ENCODE measurements at places on chromosomes 6 and 20.
A peak's percentile ranks its signal among the peaks of the same experiment; 100 is the strongest.

DNA sequence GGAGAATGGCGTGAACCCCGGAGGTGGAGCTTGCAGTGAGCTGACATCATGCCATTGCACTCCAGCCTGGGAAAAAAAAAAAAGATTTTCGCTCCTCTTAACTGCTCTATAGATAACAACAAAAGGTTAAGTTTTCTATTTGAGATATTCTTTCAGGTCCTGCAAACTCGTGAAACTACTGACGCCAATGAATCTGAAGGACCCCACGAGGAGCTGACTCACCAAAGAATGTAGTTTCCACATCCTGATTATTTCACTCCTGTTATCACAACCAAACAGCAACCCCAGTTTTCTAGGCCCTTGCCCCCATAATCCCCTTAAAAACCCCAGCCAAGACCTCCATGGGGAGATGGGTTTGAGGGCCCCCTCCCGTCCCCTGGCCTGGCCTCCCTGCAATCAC, 58.7 kb downstream of the OTOR start:
- no peak for DNase-seq

- DNase-seq: no peak
Measured at GRCh38 chr20:44576297-44576696, 6.1 kb upstream of the PKIG start.

GRCh38 chr6:81977486-81977885, 225.0 kb upstream of the TENT5A start:
- no peak for DNase-seq

GRCh38 chr6:149108038-149108748, 209.3 kb upstream of the TAB2 start:
- DNase-seq: no peak

- peak; percentile 72 for DNase-seq
Measured at GRCh38 chr6:149082320-149082719, 235.2 kb upstream of the TAB2 start.

DNA sequence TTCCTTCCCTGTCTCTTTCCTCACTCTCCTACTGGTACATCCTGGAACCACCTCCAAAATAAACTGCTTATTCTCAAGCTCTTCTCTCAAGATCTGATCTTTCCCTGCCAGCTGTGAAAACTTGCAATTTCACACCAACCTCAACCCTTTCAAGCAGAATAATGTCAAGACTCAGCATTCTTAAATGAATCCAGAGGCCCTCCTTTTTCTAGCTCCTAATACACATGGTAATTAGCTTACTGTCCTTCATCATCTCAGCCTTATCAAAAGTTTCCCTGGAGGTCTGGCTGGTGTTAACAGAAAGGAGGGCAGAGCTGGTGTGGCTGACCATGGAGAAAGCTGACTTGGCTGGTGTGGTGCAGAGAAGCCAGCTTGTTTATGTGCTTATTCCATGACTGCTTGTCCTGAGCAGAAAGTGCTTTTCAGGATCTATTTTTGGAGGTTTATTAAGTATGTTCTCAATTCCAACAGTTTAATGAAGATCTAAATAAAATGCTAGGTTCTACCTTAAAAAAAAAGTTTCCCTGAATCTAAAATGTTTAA, 50.5 kb downstream of the CFAP61 start:
- no peak for DNase-seq

DNA sequence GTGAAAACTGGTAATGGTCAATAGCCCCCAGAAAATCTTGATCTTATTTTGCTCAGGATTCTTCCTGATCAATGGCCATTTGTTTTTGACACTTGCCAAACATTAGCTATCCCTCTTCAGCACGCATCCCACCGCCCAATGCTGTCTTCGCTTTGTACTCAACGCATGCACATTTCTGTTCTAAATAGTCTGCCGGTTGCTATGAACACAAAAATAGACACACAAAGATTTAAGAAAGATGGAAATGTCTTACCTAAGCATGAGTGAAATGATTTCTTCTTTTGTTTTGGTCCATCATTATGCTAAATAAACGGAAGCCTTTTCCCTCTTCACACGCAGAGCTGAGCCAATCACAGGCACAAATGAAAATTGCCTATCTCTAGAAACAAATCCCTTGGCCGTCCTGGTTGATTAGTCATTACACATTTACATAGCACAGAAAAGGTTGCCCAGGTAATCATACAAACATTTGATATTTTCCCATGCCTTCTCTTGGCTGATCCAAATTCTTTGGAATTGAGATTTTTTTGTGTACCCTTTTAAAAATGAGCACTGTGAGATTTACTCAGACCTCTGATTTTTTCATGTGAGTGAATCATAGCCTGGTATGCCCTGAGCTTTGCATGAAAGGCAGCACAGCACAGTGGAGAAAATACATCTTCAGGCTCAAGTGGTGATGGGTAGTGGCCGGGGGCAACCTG, 70.5 kb upstream of the FAM184A start:
- no peak for DNase-seq

GRCh38 chr6:33124525-33124901, 48.7 kb downstream of the HLA-DPB1 start:
- DNase-seq: no peak

- DNase-seq: peak; percentile 49
Measured at GRCh38 chr6:24583463-24584381, 62.3 kb downstream of the KIAA0319 start.

- DNase-seq: no peak
Measured at GRCh38 chr6:93927731-93928130, 508.4 kb upstream of the EPHA7 start.

- DNase-seq: no peak
Measured at GRCh38 chr20:37364927-37365272, 19.0 kb downstream of the SRC start.

DNA sequence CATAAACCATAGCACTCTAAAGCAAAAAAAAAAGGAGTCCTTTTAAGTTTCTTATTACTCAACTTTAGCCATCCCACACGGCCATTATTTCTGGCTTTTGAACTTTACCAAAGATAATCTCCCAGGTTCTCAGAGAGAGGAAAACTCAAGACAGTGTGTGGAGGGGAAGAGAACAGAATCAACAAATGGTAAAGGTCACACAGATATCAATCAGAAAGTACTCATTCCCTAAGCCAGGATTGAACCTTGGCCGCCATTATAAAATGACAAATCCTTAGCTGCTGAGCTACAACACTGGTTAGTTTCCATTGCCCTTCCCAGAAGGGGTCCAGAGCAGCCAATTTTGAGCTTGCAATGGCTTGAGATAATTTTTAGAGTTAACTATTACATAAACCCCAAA, 10.1 kb upstream of the TRIM38 start:
- DNase-seq: no peak

GRCh38 chr6:104381907-104382306, 477.8 kb downstream of the HACE1 start:
- no peak for DNase-seq

DNA sequence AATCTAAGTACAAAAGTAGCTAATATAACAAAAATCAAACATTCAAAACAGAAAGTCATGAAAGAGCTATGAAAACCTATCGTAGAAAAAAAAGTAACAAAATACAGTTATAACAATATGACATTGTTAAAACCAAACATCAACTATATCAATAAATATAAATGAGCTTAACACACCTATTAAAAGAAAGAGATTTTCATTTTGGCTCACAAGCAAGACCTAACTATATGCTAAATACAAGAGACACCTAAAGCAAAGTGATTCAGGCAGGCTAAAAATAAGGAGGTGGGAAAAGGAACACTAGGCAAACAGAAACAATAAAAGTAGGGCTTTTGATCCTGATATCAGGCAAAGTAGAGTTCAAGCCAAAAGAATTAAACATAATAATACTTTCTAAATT, 13.5 kb downstream of the ZNF322 start:
- DNase-seq: no peak

DNA sequence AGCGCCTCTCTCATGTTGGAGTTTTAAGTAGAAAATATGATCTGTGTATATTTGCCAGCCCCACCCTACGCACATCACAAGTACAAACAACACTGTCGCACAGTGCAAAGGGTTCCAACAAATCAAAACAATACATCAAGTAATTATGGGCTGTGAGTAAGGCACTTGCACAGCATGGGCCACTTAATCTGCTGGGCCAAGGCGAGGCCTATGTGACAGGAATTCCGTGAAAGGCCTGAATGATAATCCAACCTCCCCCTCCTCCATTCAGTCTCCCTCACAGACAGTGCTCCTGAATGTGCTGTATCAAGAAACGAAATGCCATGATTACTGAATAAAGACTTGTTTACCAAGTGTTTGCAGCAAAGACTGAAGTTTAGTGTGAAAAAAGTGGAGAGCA, 130.1 kb upstream of the SLC2A12 start:
- DNase-seq: no peak

DNA sequence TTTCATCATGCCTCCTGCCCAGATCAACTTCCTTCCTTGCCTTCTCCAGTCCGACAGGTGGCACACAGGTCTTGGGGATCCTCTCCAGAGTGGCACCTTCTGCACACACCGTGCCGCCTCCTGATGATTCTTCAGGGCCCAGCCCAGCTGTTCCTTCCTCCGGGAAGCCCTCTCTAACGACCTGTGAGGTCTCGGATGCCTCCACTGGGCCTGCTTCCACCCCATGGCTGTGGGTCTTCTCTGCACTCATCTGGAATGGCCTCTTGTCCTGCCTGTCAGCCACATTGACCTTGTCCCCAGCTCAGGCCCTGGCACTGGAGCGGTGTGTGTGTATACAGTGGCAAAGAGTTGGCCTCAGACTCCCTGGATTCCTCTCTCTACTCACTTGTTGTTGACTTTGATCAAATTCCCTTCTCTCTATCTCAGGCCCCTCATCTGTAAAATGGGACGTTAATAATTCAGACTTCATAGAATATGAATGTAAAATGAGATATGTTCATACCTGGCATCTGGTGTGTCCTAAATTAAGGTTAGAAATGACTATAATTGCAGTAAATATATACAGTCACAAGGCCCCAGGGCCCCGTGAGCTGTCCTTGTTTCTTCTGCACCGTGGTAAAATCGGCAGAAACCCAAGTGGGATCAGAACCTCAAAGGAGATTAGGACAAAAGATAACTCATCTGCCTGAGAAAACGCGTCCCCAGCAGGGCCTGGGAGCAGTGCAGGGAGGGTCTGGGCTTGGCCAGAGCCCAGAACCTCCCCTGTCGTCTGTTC, 1.5 kb downstream of the FAM210B start:
- DNase-seq: no peak

- DNase-seq: no peak
Measured at GRCh38 chr6:48664826-48665225, 553.8 kb upstream of the PTCHD4 start.

DNA sequence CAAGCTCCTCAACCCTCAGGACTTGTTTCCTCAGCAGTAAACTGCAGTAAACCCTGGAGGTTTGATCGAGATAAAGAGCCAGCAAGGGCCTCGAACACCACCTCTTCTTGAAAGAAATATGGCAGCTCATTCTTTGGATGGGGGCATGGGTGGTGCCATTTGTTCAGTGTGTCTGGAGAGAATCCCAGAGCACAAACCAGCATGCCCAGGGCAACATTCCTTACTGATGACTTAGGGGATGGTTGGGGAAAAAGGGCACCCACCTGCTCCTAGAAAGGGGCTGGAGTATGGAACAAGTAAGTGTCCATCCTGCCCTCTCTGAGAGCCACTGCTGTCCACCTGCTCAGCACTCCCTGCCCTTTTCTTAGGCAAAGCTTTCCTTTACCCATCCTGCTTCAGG, 31.3 kb upstream of the ZFAND3 start:
- DNase-seq: no peak

DNA sequence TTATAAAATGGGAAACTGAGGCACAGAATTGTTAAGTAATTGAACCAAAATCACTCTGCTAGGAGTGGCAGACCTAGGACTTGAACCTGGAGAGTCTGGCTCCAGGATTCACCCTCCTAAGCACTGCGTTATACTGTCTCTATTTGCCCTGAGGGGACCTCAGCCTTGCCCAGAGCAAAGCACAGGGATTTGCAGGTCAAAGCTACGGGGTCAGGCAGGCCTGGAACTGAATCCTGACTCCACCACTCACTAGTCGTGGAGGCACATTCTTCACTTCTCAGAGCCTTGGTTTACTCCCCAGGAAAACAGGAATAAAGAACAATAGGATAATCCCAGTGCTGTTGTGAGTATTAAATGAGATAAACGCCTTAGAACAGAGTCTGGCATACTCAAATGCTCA, 19.4 kb downstream of the KCNK15 start:
- no peak for DNase-seq

GRCh38 chr6:113178349-113178748, 678.8 kb upstream of the MARCKS start:
- DNase-seq: no peak

GRCh38 chr6:12608016-12608860, 108.3 kb upstream of the PHACTR1 start:
- DNase-seq: no peak

- DNase-seq: no peak
Measured at GRCh38 chr20:59024111-59024530, 4.9 kb downstream of the TUBB1 start.

DNA sequence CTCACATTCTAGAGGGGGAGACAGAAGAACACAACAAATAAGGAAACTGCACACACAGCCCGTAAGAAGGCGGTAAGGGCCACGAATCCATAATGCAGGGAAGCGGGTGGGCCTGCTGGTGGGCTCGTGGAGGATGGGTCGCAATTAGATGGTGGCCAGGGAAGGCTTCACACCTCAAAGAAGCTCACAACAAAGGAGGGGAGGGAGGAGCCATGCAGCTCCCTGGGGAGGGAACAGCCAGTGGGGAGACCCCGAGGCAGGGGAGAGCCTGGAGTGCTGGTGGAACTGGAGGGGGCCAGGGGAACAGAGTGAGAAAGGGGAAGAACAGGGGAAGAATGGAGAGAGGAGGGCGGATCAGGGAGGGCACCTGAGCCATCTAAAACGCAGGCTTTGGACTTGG, 13.4 kb downstream of the SRC start:
- DNase-seq: no peak

GRCh38 chr20:46328200-46328882, 20.0 kb upstream of the CDH22 start:
- no peak for DNase-seq

GRCh38 chr6:67854098-67854497, 781.0 kb upstream of the ADGRB3 start:
- DNase-seq: no peak

- no peak for DNase-seq
Measured at GRCh38 chr20:47379433-47380150, 23.1 kb upstream of the ZMYND8 start.

GRCh38 chr6:104212977-104213668, 646.6 kb downstream of the HACE1 start:
- no peak for DNase-seq

GRCh38 chr6:145151624-145152023, 583.7 kb downstream of the EPM2A start:
- DNase-seq: no peak
